GM20000 (cell line): ENCODE measurements at places on chromosomes 2 and 18.

GRCh38 chr18:8654503-8655451 is 45.5 kb downstream of the RAB12 start:
- DNase-seq, result peak; percentile 64

GRCh38 chr2:171404719-171405118 is 29.1 kb downstream of the METTL8 start:
- DNase-seq, result no peak

- no peak for DNase-seq
Measured at GRCh38 chr18:2513616-2514015, 57.7 kb downstream of the METTL4 start.

DNA sequence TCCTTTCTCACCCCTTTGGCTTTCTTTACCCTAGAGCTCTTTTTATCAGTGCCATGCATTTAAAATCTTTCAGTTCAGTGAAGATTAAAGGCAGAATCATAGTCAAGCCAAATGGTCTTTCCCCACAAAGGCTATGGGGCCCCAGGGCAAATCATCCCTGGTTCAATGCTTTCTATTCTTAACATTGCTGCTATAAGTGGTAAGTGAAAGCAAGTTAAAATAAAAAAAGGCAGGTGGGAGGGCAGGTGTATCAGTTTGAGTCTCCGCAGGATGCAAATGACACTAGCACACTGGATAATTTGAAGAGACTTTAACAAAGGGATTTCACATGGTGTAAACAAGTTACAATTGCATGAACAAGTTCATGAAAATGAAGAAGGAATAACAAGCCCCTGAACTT is 757.4 kb downstream of the SATB2 start:
- DNase-seq, result no peak

DNA sequence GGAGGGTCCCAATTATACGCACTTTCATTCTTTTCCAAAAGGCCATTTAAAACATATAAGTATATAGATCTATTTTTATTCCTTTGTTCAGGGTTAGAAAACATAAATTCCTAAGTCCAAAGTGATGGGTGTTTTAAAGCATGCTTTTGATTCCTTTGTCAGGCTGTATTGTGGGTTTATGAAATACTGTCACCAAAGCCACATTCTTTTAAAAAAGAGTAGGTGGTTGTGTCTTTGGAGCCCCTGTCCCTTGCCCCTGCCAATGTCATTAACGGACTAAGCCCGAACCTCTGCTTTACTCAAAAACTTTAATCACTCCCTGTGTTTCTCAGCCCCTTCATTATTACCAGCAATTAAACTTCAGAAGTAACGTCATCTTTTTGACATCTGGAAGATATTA is 104.9 kb upstream of the APCDD1 start:
- no peak for DNase-seq

- DNase-seq, result no peak
Measured at GRCh38 chr2:82023710-82024109, 1719.2 kb upstream of the LRRTM1 start.

- no peak for DNase-seq
Measured at GRCh38 chr2:75605770-75606529, 40.6 kb upstream of the MRPL19 start.

DNA sequence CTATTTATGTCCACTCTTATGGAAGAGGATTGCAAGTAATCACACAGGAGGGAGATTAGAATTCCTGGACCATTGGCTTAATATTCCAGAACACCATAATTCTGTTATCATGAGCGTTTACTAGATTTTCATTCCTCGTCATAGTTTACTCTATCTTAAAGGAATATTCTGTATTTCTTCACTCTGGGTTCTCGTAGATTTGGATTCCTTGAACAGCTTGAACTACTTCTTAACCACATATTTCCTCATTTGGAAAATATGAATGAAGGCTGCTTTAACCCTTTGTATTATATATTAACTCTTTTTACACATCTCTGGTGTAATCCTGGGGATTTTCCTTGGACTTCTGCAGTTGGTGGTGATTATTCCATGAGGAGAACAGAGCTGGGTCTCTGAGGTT is 46.3 kb upstream of the CCBE1 start:
- no peak for DNase-seq

- peak; percentile 48 for DNase-seq
Measured at GRCh38 chr2:64330281-64331113, 123.5 kb upstream of the LGALSL start.

GRCh38 chr2:225074919-225075681 is 32.8 kb upstream of the DOCK10 start:
- DNase-seq, result no peak

DNA sequence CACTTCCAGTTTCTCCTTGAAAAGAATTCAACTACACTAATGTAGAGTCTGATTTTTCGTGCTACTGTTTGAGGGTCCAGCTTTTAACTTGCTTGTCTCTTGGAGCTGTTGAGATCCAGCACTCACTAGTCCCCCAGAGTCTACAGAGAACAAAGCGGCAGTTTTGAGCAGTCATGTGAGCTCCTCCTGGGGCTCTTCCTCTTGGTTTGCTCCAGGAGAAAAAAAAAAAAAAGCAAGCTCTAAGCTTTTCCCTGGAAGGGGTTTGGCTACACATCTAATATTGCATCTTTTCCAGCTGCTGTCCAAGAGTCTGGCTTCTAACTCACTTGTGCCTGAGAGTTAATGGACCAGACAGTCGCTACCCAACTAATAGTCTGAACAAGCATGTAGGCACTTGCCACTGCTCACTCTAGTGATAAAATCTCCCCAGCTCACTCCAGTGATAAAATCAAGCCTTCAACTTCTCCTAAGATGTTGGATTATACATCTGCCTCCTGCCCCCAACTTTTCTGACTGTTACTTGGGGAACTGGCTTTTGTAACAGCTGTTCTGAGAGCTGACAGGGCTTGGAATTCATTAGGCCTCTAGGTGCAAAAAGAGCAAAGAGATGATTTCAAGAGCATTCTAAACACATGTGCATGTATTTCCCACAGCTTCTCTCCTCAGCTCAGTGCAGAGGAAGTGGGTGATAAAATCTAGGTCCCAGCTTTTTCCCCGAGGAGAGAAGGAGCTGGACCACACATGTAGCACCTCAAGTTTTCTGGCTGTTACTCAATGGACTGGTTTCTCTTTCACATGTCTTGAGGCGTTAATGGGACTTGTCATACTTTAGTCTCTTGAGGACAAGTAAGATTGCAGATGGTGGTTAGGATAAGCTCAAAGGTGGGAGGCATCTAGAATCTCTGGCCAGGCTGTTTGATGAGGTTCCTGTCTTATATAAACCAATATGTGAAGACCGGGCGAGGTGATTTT is 750.5 kb downstream of the LRP1B start:
- DNase-seq, result no peak

- DNase-seq, result no peak
Measured at GRCh38 chr2:17961789-17962188, 83.3 kb downstream of the KCNS3 start.

- no peak for DNase-seq
Measured at GRCh38 chr2:59584958-59585357, 968.5 kb downstream of the BCL11A start.

GRCh38 chr18:47296462-47296861 is 45.0 kb upstream of the SKOR2 start:
- no peak for DNase-seq

DNA sequence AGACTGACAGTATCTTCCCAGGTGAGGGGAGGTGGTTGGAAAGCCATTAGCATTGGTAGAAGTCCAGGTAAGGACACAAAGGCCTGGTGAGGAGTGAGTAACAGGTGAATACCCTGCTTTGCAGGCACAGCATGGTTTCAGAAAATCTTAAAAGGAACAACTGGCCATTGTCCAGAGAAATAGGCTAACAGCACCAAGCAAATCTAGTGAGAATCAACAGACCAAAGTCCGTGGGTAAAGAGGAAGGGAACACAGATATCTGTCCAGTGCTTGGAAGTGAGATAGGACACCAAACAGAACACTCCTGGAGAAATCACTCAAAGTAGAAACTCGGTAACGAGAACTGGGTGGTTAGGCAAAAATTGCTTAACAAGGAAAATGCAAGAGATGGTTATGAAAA is 88.8 kb upstream of the RPRM start:
- DNase-seq, result no peak

DNA sequence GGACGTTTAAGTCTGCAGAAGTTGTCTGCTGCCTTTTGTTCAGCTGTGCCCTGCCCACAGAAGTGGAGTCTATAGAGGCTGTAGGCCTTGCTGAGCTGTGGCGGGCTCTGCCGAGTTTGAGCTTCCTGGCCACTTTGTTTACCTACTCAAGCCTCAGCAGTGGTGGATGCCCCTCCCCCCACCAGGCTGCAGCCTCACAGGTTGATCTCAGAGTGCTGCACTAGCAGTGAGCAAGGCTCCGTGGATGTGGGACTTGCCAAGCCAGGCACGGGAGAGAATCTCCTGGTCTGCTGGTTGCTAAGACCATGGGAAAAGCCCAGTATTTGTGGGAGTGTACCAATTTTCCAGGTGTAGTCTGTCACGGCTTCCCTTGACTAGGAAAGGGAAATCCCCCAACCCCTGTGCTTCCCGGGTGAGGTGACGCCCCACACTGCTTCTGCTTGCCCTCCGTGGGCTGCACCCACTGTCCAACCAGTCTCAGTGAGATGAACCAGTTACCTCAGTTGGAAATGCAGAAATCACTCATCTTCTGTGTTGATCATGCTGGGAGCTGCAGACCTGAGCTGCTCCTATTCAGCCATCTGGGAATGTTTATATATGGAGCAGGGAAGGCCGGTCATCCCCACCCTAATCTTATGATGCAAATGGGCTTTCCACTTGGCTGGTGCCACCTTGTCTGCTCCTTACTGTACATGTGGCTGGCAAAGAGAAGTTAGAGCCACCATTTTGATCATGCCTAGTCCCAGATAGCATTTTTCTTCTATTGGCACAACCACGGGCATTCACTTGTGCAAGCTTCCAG is 156.9 kb upstream of the ITGA6 start:
- DNase-seq, result no peak

DNA sequence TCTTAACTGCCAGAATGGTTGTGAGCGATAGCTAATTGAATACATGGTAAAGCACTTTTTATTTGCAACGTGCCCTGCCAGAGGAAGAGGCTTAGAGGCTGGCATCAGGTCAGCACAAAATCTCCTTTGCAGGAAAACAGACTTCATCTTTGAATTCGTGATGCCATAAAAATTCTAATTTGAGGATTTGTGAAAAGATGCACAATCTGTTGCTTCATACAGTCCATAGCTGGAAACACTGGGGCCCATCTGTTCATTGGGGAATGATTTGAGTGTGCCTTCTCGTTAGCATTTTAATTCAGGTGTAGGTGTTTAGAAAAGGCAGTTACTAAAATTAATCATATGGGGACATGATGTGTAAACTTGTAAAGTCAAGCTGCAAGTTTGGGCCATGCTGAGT is 876.0 kb downstream of the SLC4A3 start:
- no peak for DNase-seq

DNA sequence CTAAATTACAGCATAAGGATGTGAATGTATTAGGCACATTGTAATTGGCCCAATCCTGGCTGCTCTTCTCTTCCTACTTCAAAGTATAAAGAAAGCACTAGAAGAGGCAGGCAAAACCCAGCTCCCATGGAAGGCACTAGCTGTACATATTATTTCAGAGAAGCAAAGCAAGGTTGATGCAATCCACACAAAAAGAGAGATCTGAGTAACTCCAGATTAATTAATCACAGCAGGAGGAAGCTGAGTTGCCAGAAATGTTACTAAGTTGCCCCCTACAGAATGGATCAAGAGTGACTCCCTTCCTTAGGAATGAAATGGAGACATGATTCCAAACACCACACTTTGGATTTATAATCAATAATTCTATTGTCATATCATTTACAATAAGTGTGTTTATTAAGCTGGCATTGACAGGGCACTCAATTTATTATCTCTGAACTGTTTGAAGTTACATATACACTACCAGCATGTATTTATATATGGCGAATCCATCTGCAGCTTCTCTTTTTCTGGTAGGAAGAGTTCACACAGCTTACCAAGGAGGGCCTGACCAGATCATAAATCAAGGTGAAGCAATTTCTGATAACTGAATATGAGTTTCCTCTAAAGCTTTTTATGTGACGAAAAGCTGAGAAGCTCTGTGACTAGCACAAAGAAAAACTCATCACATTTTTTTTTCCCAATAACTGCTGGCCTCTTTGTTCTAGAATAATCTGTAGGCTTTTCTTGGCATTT is 393.1 kb upstream of the LYPD1 start:
- no peak for DNase-seq

GRCh38 chr2:64348386-64349130 is 105.4 kb upstream of the LGALSL start:
- DNase-seq, result no peak
